ENCODE measurements at places on chromosomes 6 and 20.
A peak's percentile ranks its signal among the peaks of the same experiment; 100 is the strongest.

- no peak for DNase-seq
Observed at GRCh38 chr20:37943501-37944455, 40.9 kb downstream of the VSTM2L start.

DNA sequence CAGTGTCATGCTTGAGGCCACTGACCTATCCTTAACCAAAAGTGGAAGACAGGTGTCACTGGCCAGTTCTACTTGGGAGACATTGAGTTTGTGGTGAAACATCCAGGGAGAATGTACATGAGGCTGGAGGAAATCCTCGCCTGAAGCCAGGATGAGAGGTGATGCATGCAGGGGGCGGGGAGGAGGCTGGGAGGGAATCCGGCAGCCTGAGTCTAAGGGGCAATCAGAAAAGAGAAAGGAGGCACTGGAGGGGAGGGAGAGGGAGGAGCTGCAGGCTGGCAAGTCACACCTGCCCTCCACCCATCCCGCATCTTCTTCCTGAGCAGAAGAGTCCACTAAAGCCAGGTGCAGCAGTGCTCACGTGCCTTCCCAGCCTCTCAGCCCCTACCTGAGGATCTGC, 14.9 kb upstream of the DDO start:
- DNase-seq, result no peak

GRCh38 chr6:44257753-44258324, 511 bp upstream of the SLC35B2 start:
- DNase-seq, result no peak

DNA sequence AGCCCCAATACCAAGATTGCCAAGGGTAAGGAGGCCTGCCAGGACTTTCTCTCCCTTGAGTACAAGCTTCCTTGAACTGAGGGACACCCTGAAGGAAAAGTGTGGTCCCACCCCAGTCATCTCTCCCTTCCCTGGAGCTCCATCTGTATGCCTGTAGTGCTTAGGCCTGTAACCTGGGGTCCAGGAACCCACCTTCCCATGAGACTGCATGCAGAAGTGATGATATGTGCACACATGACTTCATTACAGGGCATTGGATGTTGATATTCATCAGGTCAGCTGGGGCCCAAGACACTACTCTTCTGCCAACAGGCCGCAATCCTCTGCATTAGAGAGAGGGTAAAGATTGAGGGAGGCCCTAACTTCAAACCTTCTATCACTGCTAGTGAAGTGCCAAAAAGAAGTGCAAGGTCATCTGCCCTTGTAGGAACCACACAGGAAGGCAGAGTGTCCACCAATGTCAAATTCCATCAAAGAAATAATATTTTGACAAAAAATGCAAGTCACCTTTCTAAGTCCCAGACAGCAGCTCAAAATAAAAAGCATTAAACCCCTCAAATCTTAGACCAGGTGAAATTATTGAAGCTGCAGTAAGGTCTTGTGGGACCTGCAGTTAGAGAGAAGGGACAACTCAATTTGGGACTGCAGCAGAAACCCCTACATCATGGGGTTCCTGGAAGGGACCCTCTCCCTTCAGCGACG, 5.1 kb downstream of the HLA-F start:
- no peak for DNase-seq

DNA sequence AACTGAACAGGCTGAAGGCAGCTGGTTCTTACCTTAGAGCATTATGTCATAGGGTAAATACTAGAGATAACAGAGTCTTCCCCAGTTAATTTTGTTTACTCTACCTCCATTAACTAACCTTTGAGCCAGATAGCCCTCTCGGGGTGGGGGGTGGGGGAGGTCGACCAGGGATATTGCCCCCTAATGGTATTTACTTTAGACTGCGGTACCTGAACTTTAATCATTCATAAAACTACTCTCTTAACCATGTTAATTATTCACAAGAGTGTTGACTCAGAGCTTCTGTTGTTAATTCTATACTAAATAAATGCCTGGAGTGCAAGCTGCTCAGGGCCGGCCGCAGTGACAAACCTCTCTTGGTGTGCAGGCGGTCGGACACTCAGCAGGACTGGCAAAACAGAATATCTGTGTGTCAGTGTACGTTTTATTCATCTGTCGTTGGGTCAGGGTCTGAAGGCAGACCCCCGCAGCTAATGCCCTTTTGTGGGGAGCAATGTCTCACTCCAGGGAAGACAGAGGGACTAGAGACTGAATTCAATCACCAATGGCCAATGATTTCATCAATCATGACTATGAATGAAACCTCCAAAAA, 152.4 kb upstream of the COL21A1 start:
- no peak for DNase-seq

DNA sequence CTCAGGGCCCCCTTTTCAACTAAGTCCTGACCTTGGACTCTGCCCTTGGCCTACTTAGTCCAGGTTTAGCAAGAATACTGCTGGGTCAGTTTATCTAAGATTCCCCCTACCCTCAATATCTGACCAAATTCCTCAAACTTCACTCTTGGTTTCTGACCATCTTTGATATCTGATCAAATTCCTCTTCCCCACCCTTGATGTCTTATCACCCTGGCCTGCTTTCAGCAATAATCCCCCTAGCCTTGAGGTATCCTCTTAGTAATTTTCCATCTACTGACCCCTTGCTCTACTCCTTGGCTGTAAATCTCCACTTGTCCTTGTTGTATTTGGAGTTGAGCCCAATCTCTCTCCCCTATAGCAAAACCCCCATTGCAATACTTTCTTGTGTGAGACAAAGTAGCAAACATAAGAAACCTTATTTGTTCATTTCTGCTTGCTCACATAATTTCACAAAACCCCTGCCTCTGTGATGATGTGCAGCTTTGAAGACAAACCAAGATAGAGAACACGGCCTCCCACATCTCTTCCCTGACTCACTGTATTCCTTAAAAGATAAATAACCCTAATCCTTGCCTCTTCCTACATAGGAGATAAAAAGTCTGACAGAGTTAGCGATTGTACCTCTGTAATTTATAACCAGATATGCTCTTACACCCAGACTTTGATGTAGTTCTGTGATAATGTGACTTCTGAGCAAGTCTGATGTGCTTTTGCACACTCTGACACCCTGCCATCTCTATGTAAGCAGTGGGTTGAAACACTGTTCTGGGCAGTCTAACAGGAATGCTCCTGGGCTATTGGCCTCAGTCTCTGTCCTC, 13.8 kb upstream of the IYD start:
- no peak for DNase-seq

DNA sequence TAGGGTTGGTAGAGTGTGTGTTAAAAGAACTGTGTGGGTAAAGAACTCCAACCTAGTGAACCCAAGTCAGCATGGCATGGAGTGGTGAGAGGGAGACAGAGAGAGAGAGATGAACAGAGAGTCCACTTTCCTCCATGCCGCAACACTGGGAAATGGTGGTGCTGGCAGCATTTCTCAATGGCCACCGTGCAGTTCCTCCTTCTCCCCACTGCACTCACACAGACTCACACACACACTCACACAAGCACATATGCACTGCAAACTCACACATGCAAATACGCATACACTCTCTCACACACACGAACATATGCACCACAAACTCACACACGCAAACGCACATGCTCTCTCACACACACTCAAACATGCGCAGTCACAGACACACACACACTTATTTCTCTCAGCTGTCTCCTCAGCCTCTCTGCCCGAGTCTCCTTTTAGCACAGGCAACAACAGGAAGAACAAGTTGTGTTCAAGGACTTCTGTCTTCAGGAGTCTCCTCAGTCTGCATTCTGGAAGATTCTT, 66.5 kb upstream of the LY86 start:
- no peak for DNase-seq

- DNase-seq, result peak; percentile 83
Observed at GRCh38 chr6:15901141-15902115, 227.5 kb upstream of the MYLIP start.

DNA sequence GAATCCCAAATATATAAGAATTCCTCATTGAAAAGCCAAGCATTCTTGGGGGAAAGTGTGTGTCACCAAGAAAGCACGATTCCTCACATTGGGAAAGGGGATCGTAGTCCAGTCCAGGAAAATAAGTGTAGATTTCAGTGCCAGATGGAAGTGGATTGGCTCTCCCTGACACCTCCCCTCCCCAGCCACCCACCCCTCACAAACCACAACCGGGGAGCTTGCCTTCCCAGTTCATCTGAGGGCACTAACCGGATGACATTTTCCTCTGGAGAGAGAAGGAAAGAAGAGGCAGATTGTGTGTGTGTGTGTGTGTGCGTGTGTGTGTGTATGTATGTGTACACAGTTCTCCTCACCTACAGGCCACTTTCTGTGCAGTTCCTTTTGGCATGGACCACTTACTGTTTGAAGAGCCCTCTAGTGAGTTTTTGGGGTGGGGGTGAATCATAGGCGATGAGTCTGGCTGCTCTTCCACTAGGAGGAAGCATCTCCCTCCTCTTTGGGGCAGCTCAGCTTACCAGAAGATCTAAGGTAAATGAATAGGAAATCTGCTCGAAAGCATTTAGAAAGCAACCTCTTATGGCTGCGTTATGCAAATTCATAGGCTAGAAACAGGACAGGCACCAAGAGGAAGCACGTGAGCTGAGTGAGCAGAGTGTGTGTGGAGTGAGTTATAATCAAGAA, 20.8 kb downstream of the DAAM2 start:
- peak; percentile 4 for DNase-seq

GRCh38 chr6:165621940-165622339, 41.1 kb downstream of the PDE10A start:
- DNase-seq, result no peak

DNA sequence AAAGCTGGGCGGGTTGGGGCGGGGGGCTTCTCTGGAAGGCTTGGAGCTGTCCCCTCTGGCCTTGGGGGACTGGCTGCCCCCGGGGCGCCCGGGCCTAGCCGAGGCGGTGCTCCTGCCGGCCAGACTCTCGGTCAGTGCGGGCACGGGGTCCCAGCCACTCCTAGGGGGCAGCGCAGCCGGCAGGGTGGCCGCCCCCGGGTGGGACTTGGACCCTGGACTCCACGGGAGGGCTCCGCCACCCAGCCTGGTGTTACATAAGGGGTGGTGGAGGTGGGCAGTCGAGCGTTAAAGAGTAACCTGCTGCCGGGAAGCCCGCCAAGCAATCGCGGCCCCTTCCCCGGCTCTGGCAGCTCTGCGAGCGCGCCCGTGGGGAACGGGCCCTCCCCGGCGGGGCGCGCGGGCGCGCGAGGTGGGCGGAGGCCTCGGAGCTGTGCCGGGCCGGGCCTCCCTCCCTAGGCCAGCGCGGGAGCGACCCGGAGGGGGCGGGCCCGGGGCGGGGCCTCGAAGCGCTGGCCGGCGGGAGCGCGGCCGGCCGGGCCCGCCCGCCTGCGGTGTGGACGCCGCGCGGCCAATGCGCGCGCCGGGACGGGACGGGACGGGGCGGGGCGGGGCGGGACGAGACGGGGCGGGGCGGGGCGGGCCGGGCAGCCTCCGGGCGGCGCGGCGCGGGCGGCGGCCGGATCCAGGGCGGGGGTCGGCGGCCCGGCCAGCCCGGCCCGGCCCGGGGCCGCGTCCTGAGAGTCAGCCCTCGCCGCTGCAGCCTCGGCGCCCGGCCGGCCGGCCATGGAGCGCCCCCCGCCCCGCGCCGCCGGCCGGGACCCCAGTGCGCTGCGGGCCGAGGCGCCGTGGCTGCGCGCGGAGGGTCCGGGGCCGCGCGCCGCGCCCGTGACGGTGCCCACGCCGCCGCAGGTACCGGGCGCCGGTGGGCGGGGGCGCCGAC, at the start of gene SLC2A4RG:
Gene SLC2A4RG, plus strand, starts transcription at position 647 of the 940 bp plus-strand sequence. Its CDS starts 137 bp downstream, at position 784.
- DNase-seq, result peak; percentile 83

- peak; percentile 87 for DNase-seq
Observed at GRCh38 chr6:72649032-72649984, 27.4 kb downstream of the KCNQ5 start.

GRCh38 chr6:5827056-5827904, 179.4 kb downstream of the NRN1 start:
- DNase-seq, result no peak

GRCh38 chr6:166202321-166202733, 34.7 kb upstream of the TBXT start:
- no peak for DNase-seq

DNA sequence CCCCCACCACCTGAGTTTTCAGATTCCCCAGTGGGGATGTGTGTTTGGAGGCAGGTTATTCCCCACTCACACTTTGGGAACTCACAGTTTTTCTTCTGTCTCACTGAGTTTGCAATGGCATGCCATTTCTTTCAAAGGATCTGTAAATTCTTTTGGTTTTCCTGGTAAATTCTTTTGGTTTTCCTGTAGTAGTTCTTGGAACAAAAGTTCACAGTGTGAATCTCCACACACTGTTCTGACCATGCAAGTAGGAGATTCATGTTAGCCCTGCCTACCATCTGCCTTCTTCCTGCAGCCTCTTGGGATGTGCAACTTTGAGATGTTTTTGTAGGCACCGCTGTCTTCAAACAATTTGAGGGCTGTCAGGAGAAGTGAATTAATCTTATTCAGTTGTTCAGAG, 165.6 kb upstream of the OGFRL1 start:
- no peak for DNase-seq
